ENCODE measurements at places on chromosomes 13 and 19.

GRCh38 chr13:113969973-113970611 lies 3.8 kb downstream of the C13orf46 start:
- H3K4me3 ChIP-seq, result no peak overlapping the region
- no peaks in the 10 kb centered on the region for H3K27me3 ChIP-seq
- DNase-seq, result peak; percentile 43
- no peaks in the 10 kb centered on the region for H3K4me1 ChIP-seq
- no peak overlapping the region for H3K27ac ChIP-seq

DNA sequence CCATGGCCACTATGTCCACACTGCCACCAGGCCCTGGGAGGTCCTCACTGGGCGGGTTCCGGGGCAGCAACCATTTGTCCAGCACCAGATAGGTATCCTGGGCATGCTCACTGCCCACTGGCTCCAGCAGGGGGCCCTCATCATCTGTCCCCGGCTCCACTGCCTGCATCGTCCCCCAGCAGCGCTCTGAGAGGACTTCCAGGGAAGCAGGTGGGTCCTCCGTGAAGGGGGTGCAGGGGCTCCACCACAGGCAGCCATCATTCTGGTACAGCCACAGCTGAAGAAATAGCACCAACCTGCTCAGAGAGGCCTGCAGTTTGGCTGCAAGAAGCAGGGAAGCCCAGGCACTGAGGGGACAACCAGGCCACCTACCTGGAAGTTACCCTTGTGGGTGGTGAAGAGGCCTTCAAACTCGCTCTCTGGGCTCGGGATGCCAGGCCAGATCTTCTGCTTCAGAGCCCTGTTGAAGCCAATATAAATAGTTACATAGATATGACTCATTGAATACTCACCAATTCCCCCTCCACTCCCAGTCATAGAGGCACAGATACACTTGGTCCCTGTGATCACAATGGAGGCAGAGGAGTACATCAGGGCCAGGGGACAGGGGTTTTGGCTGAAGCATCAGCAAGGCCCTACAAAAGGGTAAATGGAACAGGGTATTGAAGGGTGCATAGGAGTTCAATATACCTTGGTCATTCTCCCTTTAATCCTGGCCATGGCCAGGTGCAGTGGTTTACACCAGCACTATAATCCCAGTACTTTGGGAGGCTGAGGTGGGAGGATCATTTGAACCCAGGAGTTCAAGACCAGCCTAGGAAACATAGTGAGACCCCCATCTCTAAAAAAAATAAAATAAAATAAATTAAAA lies 4.1 kb downstream of the SWSAP1 start:
- H3K27me3 ChIP-seq, result no peaks in the 10 kb centered on the region
- H3K4me3 ChIP-seq, result no peak overlapping the region
- peak overlapping the region; percentile 28 for H3K27ac ChIP-seq
- no peak for DNase-seq

DNA sequence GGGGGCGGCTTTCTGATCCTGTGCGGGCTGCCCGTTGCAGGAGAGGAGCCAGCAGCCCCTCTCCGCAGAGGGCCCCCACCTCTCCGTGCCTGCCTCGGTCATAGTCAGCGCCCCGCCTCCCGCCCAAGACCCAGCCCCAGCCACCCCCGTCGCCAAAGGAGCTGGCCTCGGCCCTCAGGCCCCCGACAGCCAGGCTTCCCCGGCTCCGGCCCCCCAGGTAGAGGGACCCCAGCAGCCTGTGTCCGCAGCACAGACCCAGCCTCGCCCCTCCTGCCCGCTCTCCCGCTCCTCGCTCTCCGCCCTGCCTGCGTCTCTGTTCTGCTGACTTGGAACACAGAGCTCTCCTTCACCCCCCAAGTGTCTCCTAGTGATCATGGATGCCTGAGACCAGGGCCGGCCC lies 31.3 kb upstream of the EHD2 start:
- H3K36me3 ChIP-seq, result no peaks in the 10 kb centered on the region
- H3K4me3 ChIP-seq, result no peak overlapping the region

- H3K27ac ChIP-seq, result no peak overlapping the region
- no peaks in the 10 kb centered on the region for H3K27me3 ChIP-seq
- no peaks in the 10 kb centered on the region for H3K36me3 ChIP-seq
- H3K4me3 ChIP-seq, result no peak overlapping the region
Measured at GRCh38 chr19:13689085-13689484, 75.2 kb upstream of the MRI1 start.
